ENCODE measurements at places on chromosomes 3 and 15.
A peak's percentile ranks its signal among the peaks of the same experiment; 100 is the strongest.

DNA sequence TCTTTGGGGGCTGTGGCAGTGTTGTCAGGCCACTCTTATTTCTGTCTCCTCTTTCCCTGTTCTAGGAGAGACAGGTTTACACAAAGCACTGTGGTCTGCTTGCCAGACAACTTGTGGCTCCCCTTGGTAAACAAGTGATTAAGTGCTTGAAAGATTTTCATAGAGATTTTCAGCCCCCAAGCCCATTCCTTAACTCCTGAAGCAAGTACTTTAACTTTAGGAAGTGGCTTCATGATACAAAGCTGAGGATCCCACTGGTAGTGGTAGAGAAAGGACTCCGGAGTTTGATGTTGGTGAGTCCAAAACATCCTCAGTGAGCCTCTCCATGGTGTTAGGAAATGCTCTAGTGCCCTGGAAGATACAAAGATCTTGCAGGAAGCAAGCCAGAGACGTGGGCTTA is 12.0 kb downstream of the ZBTB38 start:
- no peak for DNase-seq

DNA sequence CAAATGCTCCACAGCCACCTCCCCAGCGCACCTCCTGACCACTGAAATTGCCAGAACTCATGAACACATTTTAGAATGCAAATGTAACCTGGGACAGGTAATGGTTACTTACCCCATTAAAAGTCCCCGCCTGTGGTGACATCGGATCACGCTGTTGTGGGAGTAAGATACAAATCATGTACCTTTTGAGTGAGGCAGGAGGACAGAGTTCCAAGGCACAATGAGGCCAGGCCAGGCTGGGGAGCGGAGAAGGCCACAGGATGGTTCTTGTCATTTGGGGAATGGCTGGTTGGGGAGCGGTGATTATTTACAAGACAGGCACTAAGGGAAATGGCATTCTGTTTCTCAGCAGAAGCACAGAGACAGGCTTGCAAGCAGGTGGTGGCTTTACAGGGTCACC is 490.0 kb downstream of the EDEM1 start:
- DNase-seq, result no peak

- no peak for DNase-seq
Observed at GRCh38 chr15:48802257-48802656, 8.6 kb downstream of the CEP152 start.

DNA sequence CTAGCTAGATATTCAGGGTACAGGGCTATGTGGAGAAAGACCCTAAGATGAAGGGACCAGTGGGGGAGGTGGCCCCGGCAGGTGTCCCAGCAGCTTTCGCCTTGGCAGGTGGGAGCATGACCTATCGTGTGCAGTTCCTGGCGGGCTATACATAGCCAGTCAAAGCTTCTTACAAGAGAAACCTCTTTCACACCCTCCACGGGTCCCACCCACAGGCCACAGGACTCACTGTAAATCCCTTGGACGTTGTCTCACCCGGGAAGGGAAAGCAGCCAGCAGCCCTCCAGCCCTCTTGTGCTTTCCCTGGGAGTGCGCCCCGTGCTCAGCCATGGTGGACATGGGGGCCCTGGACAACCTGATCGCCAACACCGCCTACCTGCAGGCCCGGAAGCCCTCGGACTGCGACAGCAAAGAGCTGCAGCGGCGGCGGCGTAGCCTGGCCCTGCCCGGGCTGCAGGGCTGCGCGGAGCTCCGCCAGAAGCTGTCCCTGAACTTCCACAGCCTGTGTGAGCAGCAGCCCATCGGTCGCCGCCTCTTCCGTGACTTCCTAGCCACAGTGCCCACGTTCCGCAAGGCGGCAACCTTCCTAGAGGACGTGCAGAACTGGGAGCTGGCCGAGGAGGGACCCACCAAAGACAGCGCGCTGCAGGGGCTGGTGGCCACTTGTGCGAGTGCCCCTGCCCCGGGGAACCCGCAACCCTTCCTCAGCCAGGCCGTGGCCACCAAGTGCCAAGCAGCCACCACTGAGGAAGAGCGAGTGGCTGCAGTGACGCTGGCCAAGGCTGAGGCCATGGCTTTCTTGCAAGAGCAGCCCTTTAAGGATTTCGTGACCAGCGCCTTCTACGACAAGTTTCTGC is 15.0 kb downstream of the GRK7 start:
- no peak for DNase-seq

GRCh38 chr15:28921336-28921735 is 35.6 kb downstream of the APBA2 start:
- DNase-seq, result no peak

GRCh38 chr3:149393345-149394160 is 16.1 kb upstream of the TM4SF1 start:
- DNase-seq, result peak; percentile 78

DNA sequence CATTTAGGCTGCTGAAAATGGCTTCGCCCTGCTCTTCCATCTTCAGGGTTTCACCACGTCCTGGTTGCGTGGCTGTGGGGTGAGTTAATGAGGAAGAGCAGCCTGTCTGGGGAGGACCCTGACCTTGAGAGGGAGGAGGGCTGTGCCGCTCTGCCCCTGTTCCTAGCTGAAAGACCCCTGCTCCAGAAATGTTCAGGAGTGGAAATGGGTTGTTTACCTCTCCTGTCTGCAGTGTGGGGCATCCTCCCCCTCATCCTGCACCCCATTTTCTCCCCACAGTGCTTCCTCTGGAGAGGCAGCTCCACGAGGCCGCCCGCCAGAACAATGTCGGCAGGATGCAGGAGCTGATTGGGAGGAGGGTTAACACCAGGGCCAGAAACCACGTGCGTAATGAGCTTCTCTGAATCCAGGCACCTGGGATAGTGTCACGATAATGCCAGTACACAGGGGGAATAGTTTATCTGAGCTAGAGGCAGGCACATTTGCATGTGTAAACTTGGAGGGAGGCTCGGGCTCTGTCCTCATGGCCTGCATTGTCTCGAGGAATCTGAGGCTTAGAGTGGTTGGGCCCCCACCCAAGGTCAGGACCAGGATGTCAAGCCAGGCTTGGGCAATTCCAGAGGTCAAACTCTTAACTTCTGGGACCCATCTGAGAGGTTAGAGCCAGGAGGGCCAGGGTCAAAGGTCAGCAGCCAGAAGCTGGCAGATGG is 4.0 kb downstream of the ANKDD1A start:
- DNase-seq, result no peak

DNA sequence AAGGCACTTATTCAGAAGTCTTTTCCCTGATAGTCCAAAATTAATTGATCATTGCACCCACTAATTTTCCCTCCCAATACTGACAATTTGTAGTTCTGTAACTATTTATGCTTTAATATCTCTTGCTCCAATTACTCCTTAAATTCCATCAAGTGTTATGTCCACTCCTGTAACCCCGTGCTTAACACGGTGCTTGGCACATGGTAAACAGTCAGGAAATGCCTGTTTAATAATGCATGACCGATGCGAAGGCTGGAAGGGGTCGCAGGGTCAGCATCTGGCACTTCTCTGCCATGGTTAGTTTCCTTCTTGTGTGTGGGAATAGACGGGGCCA is 553 bp upstream of the SEC22A start:
- DNase-seq, result no peak

GRCh38 chr3:53617893-53618523 is 123.6 kb downstream of the CACNA1D start:
- DNase-seq, result no peak

GRCh38 chr15:101578443-101578894 is 73.7 kb downstream of the TM2D3 start:
- no peak for DNase-seq

DNA sequence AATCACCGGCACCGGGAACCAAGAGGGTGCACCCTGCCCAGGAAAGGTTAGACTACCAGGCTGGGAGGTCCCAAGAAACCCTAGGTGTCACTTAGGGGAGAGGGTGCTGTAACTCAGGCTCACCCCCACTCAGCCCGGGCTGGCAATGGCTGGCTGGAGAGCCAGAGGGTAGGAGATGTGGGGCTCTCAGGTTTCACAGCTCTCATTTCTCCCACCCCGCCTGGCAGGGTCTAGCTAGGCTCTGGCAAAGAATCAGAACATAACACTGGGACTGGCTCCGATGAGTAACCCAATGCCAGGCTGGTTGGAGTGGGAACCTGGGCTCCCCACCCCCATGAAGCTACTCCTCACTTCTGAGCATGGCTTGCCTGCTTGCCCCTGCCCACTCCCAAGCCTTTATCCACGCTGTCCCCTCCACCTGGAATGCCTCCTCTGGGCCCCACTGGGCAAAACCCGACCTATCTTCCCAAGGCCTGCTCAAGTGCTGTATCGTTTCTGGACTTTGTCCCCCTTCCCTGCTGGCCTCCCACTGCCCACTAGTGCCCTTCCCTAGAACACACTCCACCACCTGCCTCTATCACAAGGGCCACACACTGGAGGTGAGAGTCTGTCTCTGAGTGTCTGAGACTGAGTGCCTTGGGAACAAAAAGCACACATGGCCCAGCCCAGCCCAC is 2.0 kb downstream of the CIB2 start:
- no peak for DNase-seq

GRCh38 chr15:29244544-29244943 is 25.1 kb downstream of the NSMCE3 start:
- no peak for DNase-seq

DNA sequence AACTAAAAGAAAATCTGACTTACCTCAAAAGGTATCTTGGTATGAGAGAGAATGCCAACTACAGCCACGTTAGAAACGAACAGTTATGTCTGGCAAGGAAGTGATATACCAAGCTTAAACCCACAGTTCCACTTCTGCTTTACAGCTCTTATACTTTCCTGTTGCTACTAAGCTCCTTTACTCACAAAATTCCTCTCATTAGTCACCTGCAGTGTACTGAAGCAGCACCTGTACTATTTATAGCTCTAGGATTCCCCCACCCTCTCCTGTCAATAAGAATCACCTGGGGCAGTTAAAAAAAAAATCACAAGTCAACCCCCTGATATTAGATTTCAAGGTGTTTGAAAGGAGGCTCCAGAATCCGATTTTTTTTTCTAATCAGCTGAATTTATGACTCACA is 2.9 kb upstream of the TMEM266 start:
- peak; percentile 67 for DNase-seq

DNA sequence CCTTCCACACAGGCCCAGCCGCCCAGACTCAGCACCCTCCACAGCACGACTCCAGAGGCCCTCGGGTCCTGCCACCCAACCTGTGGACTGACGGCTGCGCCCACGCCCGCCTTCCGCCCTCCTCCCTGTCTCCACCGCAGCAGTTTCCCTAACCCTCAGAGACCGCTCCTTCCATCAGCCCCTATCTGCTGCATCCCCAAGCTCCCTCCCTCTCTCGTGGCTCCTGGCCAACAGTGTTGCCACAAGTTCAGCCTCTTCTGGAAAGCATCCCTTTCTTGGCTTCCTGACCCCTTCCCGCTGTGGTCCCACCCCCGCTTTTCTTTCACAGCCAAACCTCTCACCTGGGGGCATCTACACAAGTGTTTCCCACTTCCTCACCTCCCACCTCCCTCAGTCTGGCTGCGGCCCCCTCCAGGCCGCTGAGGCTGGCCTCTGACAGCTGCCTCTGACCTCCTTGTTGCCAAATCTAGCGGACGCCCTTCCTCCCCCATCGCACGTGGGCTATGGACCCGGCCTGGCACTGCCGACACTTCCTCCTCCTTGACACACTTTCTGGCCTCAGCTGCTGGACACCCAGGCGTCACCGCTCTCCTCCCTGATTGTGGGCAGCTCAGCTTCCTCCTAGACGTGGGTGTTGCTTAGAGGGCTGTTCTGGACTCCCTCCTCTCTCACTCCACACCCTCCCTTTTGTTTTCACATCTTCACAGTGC is 168.8 kb upstream of the TLE3 start:
- DNase-seq, result peak; percentile 98

- DNase-seq, result no peak
Observed at GRCh38 chr15:59556380-59556779, 55.2 kb upstream of the GCNT3 start.

DNA sequence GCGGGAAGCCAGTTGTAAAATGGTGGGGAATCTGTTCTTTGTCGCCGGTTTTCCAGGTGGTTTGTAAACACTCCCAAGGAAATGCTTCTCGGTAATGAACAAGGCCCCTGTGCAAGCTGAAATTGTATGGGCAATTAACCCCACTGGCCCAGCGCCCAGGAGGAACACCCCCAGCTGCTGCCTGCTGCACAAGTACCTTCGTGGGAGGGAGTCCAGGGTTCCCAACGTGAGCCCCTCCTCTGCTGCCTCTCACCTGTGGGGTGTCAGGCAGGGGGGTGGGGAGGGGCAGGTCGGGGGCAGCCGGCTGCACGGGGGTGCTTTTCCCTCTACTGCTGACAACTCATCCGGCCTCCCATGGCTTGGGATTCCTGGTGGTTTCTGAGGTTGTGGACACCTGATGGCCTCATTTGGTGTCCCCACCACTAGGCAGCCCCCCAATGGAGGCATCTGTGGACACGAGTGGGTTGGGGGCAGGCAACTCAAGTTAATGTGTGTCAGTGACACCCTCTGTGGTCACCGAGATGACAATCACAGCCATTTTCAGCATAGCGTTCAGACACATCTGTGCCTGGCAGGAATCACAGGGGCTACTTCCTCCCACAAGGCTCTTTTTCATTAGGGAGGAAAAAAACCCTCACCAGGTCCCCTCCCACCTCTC is 35.6 kb upstream of the PRR23E start:
- DNase-seq, result no peak

GRCh38 chr15:82165948-82166376 is 96.6 kb downstream of the EFL1 start:
- DNase-seq, result no peak

GRCh38 chr3:65883613-65884012 is 155.1 kb downstream of the MAGI1 start:
- DNase-seq, result no peak

GRCh38 chr15:98226578-98226977 is 266.1 kb downstream of the ARRDC4 start:
- no peak for DNase-seq

- DNase-seq, result no peak
Observed at GRCh38 chr15:47908950-47909670, 191.8 kb downstream of the SEMA6D start.

DNA sequence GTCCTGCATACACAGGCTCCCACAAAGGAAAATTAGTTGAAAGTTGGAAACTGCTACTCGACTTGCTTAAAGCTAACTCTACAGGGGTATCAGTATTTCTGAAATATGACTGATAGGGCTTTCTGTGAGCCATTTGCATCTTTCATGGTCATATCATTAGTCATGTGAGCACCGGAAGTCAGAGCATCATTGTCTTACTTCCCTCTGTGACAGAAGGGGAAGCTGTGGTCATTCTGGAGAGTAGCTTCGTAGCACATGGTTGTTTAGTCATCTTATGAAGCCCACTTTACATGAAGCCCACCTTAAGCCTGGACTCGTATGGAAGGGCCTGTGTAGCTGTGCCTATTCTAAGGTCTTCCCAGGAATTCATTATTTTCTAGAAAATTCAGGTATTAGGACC is 69.0 kb downstream of the COL6A5 start:
- peak; percentile 30 for DNase-seq

- peak; percentile 83 for DNase-seq
Observed at GRCh38 chr15:51776952-51777569, 25.7 kb downstream of the TMOD2 start.

- DNase-seq, result peak; percentile 79
Observed at GRCh38 chr15:70141376-70142071, 43.8 kb upstream of the TLE3 start.

DNA sequence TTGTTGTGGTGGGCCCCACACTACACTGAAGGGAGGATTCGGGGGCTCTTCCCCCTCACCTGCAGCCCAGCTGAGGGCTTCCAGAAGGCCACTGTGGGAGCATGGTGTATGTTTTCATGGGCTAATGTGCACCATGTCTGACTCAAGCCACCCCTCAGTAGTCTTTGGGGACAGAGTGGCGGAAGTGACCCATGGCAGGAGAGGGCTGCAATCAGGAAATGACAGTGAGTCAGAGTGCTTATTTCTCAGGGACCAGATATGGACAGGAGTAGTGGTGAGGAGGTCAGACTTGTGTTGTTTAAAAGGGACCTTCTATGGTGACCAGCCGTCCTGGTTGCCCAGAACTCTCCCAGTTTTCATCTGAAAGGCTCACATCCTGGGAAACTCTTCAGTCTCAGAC is 32.8 kb upstream of the SLC9A9 start:
- peak; percentile 54 for DNase-seq
